Activated CD4-positive, alpha-beta T cell treated with anti-CD3 and anti-CD28 coated beads, Interleukin-2, amount 50 U/mL, for 1 hour (primary cell): ENCODE measurements at places on chromosomes 16 and 17.

- DNase-seq, result no peak
These were observed 82.4 kb downstream of the PLCG2 start for GRCh38 chr16:81861503-81861902.

DNA sequence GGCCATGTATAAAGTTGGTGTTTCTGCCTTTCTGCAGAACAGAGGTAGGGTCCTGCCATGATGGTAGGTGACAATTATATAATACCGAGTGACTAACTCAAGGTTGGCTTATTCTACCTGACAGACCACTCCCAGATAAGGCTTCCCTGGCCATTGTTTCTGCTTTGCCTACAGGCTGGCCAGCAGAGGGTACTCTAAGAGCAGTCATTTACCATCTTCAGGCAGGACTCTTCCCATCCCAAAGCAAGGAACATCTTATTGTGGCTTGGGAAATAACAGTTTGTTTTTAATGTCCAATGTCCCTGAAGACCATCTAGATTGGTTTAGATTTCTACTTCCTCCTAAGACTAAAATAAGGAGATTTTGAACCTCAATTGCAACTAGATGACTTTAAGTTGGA is 74.1 kb downstream of the SNX11 start:
- no peak for DNase-seq

GRCh38 chr17:72539981-72540897 is 419.4 kb downstream of the SOX9 start:
- peak; percentile 46 for DNase-seq

DNA sequence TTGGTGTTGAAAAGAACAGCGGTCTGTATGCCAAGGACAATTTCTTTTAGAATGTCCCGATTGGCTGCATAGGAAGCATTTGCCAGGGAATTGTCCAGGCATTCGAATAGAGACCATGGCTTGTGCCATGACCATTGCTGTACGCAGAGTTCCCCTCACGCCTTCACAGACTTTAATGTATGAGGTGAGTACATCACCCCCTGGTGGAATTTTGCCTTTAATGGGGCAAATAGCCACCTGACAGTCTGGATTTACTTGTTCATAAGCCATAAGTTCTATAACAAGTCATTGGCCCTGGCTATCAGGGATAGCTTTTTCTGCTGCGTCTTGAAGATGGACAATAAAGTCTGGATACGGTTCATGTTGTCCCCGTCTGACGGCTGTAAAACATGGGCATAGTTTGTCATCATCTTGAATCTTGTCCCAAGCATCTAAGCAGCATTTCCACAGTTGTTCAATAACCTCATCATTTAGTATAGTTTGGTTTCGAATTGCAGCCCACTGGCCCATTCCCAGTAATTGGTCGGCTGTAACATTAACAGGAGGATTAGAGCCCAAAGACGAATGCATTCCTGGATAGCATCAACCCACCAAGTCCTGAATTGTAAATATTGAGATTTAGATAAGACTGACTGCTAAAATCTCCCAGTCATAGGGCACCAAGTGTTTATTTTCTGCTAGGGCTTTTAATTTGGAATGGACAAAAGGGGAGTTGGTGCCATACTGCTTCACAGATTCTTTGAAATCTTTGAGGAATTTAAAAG is 67.7 kb upstream of the ARL4D start:
- no peak for DNase-seq

DNA sequence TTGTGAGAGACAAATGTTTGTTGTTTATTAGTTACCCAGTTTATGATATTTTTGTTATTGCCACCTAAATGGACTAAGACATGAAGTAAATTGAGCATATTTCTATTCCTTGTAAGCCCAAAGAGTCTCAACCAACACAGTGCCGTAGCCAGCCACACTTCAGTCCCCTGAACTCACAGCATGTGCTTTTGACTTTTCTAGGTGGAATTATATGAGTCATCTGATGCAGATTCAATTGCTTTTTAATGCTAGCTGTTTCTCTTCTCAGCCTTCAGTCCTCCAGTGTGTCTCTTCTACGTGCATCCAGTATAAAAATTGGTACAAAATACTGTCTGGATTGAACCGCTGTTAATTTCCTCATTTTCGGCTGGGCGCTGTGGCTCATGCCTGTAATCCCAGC is 39.0 kb downstream of the IQCK start:
- no peak for DNase-seq

GRCh38 chr17:39995438-39995837 is 14.8 kb downstream of the PSMD3 start:
- DNase-seq, result no peak

DNA sequence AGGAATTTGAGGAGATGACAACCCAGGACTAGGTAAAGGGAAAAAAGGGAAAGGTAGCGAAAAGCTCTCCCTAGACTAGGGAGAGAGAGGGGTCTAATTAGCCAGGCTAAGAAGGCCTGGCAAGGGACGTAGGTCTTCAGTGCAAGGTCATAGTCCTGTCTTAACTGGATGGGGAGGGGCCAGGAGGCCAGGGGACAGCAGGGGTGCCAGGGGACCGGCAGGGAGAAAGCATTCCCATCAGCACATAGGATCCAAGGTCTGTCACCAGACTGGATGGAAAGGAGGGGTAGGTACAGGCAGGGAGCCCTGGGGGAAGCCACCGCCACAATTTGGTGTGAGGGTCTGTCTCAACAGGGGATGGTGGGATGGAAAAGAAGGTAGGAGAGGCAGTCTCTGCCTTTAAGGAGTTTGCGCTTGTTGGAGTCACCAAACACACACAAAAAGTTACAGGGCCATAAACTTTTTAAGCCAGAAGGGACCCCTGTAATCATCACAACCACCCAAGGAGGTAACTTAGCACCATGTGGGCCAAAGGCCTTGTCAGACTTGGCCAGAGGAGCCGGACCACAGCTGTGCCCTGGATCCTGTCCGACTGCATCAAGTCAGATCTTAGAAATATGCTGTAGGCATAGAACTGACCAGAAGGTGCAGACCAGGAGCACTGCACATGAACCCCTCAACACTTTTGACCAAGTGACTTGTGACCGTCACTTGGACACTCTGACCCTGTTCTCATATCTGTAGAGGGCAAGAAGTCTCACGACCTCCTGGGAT is 10.0 kb downstream of the AXIN2 start:
- DNase-seq, result no peak

DNA sequence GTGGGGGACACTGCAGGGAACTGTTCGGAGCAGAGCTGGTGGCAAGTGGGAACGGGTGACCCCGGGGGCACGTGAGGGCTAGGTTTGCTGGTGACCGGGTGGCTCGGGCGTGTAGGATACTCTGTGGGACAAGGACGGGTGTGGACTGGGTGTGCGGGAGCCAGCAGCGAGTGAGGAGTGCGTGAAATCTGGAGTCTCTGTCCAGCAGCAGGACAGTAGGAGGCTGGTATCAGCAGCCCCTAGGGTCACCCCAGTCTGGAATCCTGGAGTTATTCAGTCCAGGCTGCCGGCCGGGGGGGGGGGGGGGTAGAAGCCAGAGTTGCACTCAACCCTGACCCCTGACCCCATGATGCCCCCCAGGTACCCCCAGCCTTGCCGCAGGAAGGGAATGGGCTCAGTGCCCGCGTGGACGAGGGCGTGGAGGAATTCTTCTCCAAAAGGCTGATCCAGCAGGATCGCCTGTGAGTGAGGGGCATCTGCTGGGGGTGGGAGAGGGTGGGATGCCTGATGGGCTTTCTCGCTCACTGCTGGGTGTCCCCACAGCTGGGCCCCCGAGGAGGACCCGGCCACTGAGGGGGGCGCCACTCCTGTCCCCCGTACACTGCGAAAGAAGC is 6.2 kb downstream of the ACD start:
- no peak for DNase-seq

DNA sequence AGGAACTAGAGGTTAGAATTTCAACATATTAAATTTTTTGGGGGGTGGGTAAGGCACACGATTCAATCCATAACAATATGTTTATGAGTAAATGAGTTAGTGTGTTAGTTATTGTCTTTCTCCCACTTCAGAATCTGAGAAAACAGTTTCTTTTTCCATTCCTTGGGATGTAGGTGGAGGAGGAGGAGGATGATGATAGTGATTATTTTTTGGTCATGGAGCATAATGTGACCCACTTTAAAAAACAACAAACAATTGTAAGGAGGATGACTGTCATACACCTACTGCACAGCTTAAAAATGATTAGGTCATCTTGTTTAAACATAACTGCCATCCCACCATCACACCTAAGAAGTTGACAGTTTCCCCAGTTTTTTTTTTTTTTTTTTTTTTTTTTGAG is 148.7 kb downstream of the CDRT15L2 start:
- DNase-seq, result no peak

- DNase-seq, result no peak
These were observed 96.3 kb downstream of the NDEL1 start for GRCh38 chr17:8532021-8532420.

- no peak for DNase-seq
These were observed 106.4 kb upstream of the CES5A start for GRCh38 chr16:55981557-55981956.

- no peak for DNase-seq
These were observed 92.9 kb downstream of the HAPSTR1 start for GRCh38 chr16:9184354-9184690.

DNA sequence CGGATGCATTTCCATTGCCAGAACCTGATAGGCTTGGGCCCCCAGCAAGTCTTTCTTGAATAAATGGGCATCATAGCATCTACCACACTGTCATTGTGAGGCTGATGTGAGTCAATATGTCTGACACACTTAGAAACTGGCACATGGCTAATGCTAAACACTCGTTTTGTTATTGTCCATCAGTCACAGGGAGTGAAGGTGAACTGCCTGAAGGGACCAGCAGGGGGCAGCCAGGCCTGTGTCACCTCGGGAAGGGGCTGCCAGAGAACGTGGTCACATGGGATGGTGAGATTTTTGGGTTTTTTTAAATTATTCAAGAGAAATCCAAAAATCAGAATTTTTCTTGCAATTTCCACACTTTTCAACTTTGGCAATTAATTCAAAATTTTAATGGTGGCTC is 831 bp upstream of the RCVRN start:
- no peak for DNase-seq

- peak; percentile 54 for DNase-seq
These were observed at the start of gene NTN1 for GRCh38 chr17:9021158-9021991. NTN1 (plus strand) TSS chr17:9021510; CDS start chr17:9022374, 864 bp downstream.
